ENCODE measurements at places on chromosomes 4 and X.

GRCh38 chrX:107549504-107549903 is 78.8 kb upstream of the PRPS1 start:
- peak; percentile 61 for DNase-seq

- DNase-seq = no peak
Measured at GRCh38 chr4:152334931-152335330, 201.0 kb downstream of the FBXW7 start.

DNA sequence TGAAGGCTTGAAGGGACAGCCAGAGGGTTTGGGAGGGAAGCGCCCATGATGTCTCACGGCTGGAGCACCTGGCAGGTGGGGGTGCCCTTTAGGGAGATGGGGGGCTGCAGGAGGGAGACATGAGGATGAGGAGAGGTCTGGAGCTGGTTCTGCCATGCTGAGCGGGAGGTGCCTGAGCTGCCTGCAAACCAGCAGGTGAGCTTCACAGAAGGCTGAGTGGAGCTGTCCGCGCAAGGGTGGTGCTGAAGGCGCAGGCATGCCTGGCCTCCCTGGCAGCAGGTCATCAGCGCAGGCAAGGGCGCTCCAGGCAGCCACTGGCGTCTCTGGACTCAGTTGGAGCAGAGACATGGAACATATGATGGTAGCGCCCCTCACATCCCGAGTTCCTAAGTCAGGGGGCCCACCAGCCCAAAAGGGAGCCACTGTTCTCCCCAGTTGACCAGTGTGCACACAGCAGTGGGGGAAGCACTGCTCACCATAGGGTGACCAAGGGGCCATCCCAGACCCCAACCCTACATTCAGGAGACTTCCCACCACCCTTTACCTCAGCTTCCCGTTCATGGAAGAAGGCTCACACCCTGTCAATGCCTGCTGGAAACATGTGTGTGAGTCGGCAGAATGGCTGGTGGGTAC is 25.8 kb downstream of the ADRA2C start:
- peak; percentile 3 for DNase-seq

DNA sequence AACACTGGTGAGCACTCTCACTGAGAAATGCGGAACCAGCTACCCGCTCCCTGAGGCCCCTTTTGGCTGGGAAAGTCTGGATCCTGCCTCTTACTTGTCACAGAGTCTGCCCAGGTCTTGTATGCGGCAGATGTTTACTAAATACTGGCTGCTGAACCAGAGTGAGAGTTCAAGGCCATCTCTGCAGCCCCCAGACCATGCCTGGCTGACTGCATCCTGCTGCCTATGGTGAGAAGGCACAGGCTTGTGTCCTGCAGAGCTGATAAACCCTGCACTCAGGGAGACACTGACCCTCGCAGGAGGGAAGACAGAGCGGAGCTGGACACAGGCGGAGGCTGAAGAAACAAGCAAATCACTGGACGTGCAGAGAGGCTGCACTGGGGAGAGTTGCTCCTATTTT is 46.5 kb downstream of the JAKMIP1 start:
- DNase-seq = no peak

DNA sequence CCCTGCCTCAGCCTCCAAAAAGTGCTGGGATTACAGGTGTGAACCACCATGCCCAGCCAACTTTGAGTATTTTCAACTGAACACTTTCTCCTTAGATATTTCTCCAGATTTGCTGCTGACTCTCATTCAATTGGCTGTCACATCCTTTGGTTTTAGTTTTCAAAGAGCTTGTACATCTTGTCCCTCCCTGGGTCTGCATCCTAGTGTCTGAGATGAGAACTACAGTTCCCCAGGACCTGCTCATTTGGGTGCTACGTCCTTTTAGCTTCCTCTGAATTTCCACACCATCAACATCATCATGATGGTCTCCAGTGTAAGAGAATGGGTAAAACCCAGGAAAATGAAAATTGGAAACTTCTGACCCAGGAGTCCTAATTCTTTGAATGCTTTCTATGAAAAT is 312.9 kb downstream of the NLGN4X start:
- DNase-seq = no peak

DNA sequence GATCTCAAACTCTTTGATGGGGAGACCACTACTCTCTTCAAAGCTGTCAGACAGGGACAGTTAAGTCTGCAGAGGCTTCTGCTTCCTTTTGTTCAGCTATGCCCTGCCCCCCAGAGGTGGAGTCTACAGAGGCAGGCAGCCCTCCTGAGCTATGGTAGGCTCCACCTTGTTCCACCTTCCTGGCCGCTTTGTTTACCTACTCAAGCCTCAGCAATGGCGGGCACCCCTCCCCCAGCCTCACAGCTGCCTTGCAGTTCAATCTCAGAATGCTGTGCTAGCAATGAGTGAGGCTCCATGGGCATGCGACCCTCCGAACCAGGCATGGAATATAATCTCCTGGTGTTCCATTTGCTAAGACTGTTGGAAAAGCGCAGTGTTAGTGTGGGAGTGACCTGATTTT is 42.1 kb upstream of the UGT2B10 start:
- DNase-seq = no peak

DNA sequence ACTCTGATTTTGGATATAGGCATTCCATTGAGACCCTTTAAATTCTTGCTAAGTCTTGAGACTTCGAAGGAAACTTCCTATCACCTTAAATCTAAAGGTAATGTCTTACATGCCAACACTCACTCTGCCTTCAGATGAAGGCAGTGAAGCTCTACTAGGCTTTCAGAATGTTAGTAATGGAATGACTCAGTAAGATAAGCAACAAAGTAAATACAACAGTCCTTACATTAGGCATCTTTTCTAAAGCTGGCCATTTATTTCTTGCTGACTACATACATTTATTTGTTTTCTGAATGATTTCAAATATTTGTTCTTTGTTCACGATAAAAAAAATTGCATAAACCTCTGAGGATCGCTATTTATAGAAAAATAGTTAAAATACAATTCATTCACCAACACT is 43.5 kb downstream of the ASIC5 start:
- DNase-seq = no peak

DNA sequence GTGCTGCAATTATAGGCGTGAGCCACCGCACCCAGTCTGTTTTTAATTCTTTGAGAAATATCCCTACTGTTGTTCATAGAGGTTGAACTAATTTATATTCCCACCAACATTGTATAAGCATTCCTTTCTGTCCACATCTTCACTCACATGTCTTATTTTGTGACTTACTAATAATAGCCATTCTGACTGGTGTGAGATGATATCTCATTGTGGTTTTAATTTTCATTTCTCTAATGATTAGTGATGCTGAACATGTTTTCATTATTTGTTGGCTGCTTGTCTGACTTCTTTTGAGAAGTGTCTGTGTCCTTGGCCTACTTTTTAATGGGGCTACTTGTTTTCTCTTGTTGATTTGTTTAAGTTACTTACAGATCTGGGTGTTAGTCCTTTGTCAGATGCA is 310.9 kb upstream of the MAOA start:
- no peak for DNase-seq

GRCh38 chr4:67092351-67092750 is 453.0 kb downstream of the CENPC start:
- DNase-seq = no peak

GRCh38 chr4:78846258-78846657 is 70.1 kb downstream of the BMP2K start:
- DNase-seq = no peak

GRCh38 chrX:134538316-134538715 is 78.4 kb downstream of the HPRT1 start:
- DNase-seq = no peak

DNA sequence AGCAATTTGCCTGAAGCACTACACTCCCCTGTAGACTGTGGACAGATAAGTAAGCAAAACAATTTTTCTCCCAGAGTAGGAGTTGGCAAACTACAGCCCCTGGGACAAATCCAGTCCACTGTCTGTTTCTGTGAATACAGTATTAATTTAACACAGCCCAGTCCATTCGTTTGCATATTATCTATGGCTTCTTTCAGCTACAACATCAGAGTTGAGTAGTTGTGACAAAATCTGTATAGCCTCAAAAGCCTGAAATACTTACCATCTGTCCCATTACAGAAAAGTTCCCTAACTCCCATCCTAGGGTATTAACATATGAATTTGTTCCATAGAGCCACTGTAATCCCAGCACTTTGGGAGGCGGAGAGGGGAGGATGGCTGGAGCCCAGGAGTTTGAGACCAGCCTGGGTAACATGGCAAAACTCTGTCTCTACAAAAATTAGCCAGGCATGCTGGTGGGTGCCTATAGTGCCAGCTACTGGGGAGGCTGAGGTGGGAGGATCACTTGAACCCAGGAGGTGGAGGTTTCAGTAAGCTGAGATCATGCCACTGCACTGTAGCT is 53.0 kb downstream of the AMELX start:
- DNase-seq = no peak

DNA sequence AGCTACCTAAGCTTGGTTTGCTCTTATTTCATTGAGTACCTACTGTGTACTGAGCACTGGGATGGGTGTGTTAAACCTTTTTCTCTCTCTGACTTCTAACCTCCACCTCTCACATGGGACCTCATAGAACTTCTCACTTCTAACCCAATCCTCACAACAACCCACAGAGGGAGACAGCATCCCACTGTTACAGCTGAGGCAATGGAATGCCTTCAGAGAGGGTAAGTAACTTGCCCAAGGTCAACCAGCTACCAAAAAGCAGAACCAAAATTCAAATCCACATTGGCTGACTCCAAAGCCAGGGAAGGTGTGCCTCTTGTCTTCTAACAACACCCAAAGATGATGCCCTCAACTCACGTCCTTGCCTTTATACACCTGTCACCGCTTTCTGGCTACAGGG is 5.4 kb downstream of the SEL1L3 start:
- no peak for DNase-seq

DNA sequence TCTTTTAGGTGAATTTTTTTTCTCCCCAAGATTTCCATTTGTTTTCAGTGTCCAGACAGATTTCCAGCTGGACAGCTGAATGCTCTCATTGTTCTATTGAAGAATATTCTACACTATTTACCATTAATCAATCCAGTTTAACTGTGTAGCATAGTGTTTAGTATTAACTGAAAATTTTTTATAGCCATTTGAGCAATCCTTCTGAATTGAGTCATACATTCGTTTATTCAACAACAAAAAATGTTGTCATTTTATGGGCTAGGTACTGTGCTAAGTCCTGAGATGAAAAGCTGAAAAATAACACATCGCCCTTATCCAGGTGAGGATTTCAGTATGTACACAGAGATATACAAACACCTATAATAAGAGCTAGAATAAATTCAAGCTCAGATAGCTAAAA is 223.3 kb downstream of the COL25A1 start:
- DNase-seq = no peak

GRCh38 chr4:189613207-189613606 is 327.5 kb upstream of the FRG1 start:
- DNase-seq = no peak

- no peak for DNase-seq
Measured at GRCh38 chrX:103081051-103081450, 11.9 kb downstream of the NXF3 start.

DNA sequence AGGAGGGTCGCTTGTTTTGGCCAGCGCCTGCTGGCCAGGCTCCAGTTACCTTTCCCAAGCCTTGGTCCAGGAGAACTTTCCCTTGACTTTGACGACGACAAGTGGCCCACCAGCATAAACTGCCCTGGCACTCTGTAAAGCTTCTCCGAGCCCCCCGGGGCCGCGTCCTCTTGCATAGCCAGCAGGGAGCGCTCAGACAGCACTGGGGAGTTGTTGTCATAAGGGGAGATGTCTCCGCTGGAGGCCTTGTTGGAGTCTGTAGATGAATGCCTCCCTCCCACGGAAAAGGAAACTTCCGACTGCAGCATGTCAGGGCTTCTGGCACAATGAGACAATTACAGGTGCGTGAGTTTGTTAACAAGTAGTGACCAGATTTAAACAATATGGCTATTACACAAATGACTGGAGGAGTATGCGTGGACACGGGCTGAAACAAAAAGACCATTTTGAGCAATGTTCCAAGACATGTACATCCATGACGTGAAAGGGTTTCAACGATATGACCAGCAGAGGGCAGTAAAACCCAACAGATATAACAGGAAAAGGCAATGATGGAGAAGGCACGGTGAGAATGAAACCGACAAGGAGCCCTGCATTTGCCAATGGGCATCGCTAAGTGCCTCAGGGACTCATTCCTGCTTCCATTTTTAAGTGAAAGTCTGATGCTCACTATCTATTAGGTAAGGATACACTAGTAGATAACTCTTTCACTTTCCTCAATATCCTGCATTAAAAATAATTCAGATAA is 33.0 kb downstream of the HCCS start:
- peak; percentile 38 for DNase-seq

DNA sequence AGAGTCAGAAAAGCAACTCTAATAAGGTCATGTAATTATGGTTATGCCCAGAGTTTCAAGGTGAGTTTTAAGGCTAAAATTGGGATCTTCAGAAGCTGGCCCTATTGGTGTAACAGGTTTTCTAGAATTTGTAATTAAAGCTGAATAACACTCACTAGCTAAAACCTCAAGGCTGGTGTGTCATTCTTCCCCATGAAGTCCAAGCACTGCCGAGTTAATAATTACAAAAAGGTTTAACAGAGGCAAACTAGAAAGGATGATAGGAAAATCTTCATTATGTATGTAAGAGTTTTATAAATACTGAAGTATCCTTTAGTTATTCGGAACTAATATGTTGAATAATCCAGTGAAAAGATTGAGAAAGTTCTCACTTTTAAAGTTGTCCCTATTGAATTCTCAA is 34.3 kb downstream of the MXRA5 start:
- DNase-seq = no peak

DNA sequence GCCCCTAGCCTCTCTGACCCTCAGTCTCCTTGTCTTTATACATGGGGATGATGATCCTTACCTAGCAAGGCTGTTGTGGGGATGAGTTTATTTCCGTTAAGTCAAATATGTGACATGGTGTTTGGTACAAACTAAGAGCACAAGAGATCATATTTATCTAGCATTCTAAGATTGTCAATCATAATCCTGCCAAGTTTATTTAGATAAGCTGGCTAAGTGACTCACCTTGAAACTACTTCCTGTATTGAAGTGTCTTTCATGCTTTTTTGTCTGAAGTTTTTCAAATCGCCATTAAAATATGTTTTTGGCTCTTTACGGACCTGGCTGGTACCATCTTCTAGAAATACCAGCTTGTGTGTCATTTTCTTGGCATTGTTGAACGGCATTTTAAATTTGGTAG is 30.7 kb downstream of the MAP7D3 start:
- no peak for DNase-seq

DNA sequence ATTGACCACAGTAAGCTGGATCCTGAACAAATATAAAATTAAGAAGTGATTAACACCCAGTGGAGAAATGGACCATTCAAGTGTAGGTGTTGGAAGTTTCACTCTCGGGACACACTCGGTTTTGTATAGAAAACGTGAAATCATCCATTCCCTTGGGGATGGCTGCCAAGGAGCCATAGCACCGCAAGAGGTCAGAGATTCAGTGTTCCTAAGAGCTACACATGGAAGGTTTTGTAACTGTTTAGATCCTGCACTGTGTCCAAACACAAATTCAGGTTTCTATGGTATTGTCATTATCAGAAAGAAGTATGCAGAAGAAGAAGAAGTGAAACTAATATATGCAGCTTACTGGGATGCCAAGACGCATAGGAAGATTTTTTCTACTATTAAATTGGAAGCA is 281.0 kb downstream of the LDB2 start:
- no peak for DNase-seq
